ENCODE measurements at places on chromosomes 3 and 15. TPM values are rescaled to one million over a fixed set of nuclear protein-coding genes. Genes with fewer than 3 reads are reported as not detected.

Gene KBTBD12
- total RNA-seq: not detected

Gene CIDEC
- total RNA-seq: 0.09 TPM

Gene MYLK
- 238 TPM for total RNA-seq

Gene ALDH1L1
- total RNA-seq: not detected

Gene TMEM45A
- 107 TPM for total RNA-seq

Gene P2RY12
- total RNA-seq: not detected

Gene MME
- 670 TPM for total RNA-seq

Gene FANCI
- 25.3 TPM for total RNA-seq

Gene OR5K2
- total RNA-seq: not detected

Gene BTLA
- not detected for total RNA-seq

Gene DUOXA1
- not detected for total RNA-seq

Gene ANKRD34C
- not detected for total RNA-seq

Gene GOLGA6L4
- total RNA-seq: 0.78 TPM

Gene CHRNA5
- 0.59 TPM for total RNA-seq

Gene ZNF662
- total RNA-seq: 1.1 TPM

Gene COL7A1
- total RNA-seq: 55.2 TPM

Gene CCDC54
- total RNA-seq: not detected

Gene ZNF620
- 0.92 TPM for total RNA-seq

Gene PROS1
- 8.3 TPM for total RNA-seq

Gene CLDN16
- 0.23 TPM for total RNA-seq

Gene MYL3
- not detected for total RNA-seq

Gene SLC38A3
- total RNA-seq: not detected
